ENCODE measurements at places on chromosomes 13 and 19.

DNA sequence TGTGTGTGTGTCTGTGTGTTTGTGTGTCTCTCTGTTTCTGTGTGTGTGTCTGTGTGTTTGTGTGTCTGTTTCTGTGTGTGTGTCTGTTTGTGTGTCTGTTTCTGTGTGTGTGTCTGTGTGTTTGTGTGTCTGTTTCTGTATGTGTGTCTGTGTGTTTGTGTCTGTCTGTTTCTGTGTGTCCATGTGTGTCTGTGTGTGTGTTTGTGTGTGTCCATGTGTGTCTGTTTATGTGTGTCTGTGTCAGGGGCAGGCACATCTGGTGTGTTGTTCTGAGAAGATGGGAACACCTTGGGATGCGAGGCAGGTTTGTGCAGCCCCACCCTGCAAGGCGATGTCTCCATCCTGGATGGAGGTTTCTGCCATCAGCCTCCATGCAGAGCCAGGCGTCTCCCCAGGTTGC lies 275.8 kb upstream of the SOX1 start:
- DNase-seq: no peak

- DNase-seq: no peak
Observed at GRCh38 chr13:38814331-38814730, 127.5 kb downstream of the FREM2 start.

GRCh38 chr13:36837354-36838092 lies 18.5 kb downstream of the RFXAP start:
- no peak for DNase-seq

DNA sequence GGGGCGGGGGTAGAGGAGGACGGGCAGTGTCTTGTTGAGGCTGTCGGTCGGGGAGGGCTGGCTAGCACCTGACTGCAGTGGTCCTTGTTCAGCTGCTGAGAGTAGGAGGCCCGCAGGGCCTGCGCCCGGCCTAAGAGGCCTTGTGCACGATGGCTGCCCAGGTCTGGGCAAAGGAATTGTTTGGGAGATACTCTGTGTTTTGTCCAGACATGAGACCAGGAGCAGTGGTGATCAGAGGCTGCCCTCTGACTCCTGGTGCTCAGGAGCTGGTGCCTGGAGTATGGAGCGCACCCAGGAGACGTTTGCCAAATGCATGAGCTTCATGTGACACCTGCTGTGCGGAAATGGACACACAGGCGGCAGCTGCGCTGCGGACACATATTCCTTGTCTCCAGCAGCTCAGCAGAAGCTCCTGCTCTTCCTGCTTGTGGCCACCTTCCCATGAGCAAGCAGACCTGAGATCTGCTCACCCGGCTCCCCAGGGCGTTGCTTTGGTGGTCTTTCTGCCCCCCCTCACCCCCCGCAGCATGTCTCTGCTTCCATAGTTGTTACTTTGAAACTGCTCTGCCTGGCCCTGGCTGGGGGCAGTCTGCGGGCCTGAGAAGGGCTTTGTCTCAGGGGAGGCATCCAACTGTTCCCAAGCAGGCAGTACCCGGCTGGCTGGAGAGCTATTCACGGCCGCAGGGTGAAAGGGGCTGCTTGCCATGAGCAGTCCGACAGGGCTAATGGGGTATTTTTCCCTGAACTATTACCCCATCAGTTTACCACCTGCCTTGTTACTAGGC lies 163.9 kb downstream of the TEX29 start:
- DNase-seq: no peak

GRCh38 chr19:9627856-9628255 lies 6.8 kb upstream of the ZNF561 start:
- DNase-seq: no peak

GRCh38 chr13:82370316-82370715 lies 1512.0 kb downstream of the SLITRK1 start:
- DNase-seq: no peak

GRCh38 chr19:35337097-35337983 lies 8.4 kb downstream of the CD22 start:
- DNase-seq: no peak

GRCh38 chr19:39124136-39124764 lies 1.3 kb upstream of the PAK4 start:
- DNase-seq: no peak

- DNase-seq: peak; percentile 77
Observed at GRCh38 chr19:47707135-47707925, 5.9 kb upstream of the EHD2 start.

DNA sequence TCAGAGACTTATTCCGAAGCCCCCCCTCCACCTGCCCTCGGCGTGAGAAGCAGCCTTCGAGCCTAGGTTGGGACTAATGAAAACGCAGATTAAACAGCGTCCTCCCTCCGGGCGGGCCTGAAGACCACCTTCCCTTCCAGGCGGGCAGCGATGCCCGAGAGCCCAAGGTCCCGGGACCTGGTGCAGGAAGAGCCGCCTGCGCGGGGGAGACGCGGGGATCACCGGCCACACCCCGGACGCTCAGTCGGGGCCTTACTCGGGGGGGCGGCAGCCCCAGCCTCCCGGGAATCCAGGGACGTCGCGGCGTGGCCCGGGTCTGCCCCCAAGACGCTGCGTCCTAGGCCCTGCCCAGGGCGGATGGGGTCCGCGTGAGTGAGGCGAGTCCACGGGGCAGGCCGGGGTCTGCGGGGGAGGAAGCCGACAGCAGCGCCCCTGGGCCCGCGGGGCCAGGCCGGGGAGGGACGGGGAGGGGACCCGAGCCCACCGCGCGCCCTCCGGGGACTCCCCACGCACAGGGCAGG lies 33.3 kb upstream of the SPACA7 start:
- no peak for DNase-seq

DNA sequence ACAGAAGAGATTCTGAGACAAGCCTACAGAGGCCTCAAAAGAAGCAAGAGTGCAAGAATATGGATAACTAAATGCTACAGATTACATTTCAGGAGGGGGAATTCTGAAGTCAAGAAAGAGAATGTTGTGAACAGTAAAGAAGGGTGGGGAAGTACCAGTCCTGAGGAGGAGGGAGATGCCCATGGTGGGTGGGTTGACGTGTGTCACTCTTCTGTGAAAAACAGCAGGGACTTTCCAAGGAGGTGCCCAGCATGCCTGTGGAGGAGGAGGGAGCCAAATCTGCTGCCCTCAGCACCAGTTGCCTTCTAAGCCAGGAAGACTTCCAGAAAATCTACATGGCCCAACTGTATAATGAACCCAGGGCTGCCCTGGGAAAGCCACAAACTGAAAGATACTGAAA lies 87.7 kb downstream of the SGCG start:
- DNase-seq: no peak

DNA sequence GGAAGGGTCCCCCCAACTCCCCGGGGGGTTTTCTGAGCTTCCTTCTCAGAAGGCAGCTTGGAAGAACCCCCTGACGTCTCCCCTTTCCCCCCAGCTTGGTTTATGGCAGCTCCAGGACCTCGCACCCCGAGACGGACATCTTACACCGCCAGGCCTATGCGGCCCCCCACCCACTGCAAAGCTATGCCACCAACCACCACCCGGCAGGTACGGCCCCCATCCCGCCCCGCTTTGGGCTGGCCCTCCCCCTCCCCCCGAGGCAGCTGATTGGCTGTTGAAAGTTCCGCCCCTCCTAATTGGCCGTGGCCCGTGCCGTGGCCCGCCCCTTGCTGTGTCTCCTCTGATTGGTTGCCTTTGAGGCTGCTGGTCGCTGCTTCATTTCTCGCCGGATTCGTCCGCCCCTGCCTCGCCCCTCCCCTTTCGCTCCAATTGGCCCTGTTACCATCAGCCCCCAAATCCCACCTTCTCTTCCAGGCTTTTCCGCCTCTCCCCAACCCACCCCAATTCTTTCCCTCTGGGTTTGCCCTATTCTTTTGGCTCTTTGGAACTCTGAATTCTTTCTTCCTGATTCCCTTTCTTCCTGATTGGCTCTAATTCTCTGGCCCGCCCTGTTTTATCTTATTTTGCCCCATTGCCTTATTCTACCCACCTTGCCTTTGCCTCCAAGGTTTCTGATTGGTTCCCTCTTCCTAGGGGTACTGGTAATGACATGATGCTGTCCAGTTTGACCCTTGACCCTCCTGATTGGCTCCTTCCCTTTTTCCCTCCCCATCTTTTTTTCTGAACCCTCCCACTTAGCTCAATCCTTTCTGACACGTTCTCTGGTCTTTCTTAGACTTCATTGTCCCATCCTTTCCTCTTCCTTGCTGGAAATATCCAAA lies 2.5 kb downstream of the PRR12 start:
- peak; percentile 96 for DNase-seq

DNA sequence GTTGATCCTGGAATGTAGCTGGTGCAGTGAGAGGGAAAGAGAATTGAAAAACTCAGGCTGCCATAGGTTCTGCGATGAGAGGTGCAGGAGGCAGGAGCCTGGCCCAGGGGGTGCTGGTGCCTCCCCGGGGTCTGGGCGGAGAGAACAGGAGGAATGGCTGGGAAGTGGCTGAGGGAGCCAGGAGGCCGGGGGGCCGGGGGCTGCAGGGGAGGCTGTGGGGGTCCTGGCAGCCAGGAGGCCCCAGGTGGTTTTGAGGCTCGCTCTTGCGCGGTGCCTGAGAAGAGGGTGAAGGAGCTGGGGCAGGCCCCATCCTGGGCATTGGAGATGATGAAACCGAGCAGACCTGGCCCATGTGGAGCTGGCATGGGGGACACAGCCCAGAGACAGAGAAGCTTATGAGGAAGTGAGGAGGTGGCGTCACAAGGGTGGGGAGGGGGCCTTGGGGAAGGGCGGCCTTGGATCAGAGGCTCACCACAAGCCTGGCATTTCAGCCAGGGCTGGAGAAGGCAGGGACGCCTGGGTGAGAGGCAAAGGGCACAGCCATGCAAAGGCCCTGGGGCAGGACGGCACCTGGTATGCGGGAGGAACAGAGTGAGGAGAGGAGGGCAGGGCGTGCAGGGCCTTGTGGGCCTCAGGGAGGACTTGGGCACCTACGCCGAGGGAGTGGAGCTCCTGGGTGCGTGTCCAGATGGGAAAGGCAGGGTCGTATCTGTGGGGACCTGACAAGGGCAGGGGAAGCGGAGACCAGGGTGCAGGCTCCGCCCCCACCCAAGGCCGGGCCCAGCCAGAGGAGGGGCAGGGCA lies 1.3 kb upstream of the TEKTIP1 start:
- no peak for DNase-seq

DNA sequence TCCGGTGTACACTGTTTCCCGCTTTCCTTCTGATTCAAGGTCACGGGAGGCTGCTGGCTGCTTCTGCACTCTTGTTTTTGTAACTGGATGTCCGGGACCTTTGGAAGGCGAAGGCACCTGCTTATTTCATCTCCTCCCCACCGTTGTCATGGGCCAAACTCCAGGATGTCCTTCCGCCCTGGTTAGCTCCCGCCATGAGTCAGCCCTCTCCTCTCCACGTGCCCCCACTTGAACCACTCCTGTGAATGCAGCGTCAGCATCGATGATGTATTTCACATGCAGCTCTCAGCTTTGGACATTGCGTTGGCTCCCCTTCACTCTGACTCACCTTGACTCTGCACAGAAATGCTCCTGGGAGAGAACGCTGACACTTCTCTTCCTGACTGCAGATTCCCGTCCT lies 5.5 kb upstream of the GALP start:
- peak; percentile 31 for DNase-seq

DNA sequence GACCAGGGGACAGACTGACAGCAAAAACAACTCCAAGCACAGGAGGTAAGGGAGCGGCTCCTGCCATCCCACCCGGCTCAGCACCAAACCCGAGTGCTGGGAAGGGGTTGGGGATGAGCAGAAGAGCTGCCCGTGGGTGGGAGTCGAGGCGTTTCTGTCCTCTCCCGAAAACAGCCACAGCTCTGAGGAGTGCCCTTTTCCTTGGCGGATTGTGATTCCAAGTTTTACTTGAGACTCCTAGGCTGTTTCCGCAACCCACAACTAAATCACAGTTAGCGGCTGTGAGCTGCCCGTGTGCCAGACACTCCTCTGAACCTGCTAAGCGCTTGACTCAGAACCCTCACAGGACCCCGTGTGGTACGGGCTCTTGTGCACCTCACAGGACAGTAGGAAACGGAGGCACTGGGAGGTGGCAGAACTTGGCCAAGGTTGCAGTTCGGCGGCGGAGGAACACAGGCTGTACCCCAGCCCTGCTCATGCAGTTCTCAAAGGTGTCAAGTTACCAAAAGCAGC lies 21.4 kb downstream of the CFAP97D2 start:
- no peak for DNase-seq

DNA sequence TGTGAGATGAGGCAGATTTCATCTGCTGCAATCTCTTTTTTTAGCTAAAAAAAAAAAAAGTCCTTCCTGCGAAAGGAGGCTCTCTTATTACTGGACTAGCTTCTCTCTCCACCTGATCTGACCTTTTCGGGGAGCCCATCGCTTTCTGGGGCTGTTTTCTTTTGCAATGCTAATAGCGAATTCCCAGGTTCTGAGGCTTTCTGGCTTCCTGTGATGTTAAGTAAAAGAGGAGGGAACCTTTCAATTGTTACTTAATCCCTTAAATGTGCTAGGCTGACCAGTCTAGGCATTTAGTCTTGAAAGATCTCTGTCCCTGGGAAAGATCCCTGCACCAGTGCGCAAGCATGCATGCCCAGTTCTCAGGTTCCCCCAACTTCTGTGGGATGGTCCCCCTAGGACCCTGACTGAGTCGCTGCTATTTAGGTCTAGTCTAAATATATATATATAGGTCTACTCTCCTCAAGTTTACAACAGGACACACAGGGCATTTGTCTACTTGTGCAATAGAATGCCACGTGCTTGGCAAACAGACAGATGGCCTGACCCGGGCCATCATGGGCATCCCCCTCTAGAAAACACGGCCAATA lies 224.7 kb downstream of the ZNF536 start:
- DNase-seq: no peak

GRCh38 chr13:106010836-106011235 lies 524.6 kb downstream of the EFNB2 start:
- no peak for DNase-seq

- DNase-seq: no peak
Observed at GRCh38 chr19:1245494-1246264, 2.7 kb upstream of the MIDN start.

DNA sequence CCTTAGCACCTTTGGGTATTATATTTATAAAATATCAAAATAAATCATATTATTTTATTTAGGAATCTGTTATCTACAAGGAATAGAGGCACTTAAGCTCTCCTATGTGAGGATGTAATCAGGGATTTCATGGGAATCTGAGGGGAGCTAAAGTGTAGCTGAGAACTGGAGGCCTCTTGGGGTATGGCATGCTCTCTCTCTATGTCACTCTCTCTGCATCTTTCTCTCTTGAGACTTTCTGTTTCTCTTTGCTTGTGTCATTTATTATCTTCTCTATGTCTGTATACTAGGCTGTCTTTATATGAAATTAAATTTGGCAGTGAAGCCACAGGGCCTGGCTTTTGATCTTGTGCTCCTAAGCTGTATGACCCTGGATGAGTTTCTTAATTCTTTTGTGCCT lies 37.7 kb upstream of the SCEL start:
- DNase-seq: no peak
